ENCODE measurements at places on chromosomes 13 and 19.
A peak's percentile ranks its signal among the peaks of the same experiment; 100 is the strongest.

- DNase-seq: no peak
Observed at GRCh38 chr13:99955747-99956472, 15.7 kb downstream of the ZIC5 start.

GRCh38 chr19:28201462-28201943, 1011.4 kb downstream of the UQCRFS1 start:
- DNase-seq: no peak

GRCh38 chr19:10583036-10583776, 3.9 kb downstream of the AP1M2 start:
- no peak for DNase-seq

DNA sequence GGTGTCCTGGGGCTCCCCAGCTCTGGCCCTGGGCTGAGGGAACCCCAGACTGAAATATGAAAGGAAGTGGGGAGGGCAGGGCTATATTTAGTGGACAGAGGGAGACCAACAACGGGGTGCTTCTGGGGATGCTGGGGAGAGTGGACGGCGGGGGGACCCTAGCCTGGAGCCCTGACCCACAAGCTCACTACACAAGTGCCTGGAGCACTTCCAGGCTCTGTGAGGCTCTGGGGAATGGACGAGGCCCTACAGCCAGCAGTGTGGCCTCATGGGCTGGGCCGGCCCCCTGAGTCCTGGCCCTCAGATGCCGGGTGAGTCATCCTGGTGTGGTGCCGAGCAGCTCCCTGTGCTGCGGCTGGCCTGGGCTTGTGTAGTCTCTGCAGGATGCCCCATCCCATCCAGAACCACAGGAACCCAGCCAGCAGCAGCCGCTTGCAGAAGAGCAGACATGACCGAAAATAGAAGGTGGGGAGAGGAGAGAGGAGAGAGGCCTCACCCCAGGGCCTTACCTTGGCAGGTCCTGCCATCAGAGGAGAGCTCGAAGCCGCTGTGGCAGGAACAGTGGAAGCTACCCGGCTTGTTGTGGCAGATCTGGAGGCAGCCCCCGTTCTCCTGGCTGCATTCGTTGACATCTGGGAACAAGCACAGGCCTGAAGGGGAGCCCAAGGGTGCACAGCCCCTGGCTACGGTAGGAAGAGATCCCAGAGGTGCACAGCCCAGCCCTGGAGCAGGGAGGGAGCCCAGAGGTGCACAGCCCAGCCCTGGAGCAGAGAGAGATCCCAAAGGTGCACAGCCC, 26.1 kb downstream of the GAS6 start:
- no peak for DNase-seq

- peak; percentile 93 for DNase-seq
Observed at GRCh38 chr19:2474232-2475017, 1.5 kb upstream of the GADD45B start.

DNA sequence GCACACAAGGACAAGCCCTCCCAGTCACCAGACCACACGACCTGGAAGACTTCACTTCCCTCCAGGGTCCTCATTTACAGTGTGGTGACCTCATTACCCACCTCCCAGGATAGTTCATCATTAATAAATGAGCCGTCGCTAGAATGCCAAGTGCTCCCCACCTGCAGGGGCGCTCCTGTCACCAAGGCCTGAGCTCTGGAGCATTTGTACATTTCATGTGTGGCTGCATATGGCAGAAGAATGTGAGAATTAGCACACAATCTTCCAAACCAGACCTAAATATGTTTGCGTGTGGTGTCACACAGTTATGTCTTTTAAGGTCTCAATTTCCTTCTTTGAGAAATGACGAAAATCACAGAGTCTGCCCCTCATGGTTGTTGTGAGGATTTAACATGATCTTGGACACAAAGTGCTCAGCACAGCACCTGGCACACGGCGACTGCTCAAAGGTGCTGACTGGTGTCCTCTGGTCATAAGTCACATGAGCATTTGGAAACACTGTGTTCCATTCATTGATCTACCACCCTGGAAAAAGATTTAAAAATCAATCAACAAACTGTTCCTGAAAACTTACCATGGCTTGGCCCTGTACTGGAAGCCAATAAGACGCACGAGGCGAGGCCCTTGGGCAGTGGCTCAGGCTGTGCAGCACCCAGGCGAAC, 150.6 kb upstream of the SPACA7 start:
- DNase-seq: no peak

DNA sequence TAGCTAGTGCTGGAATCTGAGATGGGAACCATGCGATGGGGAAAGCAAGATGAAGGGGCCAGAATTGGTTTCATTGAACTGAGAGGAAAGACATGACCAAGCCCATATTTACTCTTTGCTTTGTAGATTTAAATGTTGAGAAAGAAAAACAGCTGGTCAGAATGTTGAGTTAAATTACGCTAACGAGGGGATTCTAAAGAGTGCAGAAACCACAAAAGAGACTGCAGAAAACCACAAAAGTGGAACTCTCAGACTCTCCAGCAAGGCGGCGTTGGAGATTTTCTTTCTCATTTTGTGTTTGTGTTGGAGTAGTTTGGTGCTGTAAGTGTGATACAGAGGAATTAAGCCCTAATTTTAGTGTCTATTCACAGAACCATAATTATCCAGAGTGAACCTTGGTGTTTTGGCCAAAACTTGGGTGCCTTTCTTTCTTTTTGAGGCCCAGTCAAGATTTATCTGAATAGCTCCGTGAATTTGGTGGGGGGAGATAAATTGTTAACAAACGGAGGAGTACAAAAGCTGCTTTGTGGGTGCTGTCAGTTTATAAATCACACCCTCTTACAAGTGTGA, 26.3 kb downstream of the SAE1 start:
- DNase-seq: no peak

GRCh38 chr13:111904701-111905608, 162.0 kb upstream of the SOX1 start:
- no peak for DNase-seq

DNA sequence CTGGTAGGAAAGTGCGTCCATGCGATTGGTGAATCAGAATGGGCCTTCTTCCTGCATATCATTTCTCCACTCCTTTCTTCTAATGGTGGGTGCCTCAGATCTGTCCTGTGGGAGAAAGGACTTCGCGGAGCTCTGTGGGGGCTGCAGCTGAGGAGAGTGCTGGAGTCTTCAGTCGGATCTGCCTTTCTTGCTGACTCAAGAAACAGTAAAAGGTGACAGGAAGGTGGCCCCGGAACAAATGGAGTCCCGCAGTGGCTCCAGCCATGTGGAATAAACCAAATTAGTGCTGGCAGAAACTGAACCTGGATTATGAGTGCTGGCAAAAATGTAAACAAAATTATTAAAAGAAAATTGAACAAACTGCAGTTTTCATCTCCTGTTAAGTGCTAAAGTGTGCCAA, 15.1 kb upstream of the GAS6 start:
- DNase-seq: no peak
